Activated T-cell treated with anti-CD3 and anti-CD28 coated beads for 4 hours (primary cell): ENCODE measurements at places on chromosomes 1 and 21.

DNA sequence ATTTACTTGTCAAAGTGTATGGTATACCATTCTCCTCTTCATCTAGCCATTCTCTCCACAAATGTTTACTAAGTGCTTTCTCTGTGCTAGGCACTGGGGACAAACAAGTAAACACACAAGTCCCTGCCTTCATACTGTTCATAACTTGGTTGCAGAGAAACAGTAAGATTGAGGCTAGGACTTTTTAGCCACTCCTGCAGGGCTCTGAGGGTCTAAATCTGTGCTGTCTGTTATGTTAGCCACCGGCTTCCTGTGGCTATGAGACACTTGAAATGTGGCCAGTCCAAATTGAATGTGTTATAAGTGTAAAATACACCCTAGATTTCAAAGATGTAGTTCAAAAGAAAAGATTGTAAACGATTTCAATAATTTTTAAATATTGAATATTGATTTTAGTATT lies 50.2 kb downstream of the AZIN2 start:
- no peak for DNase-seq

DNA sequence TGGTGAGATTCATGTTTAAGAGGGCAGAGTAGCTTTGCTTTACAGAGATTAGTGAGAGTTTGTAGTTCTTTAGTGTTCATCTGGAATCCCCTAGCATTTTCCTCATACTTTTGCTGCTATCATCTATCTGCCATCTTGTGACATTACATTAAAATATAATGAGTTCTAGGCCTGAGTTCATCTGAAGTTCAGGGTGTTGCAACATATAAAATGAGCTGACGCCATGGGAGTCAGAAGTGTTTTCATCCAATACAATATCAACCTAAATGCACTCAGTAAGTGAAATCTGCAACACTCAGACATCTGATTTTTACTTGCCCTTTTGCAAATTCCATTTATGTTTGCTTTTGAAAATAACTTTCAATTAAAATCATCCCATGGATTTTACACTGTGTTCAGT lies 153.8 kb downstream of the NTNG1 start:
- no peak for DNase-seq

DNA sequence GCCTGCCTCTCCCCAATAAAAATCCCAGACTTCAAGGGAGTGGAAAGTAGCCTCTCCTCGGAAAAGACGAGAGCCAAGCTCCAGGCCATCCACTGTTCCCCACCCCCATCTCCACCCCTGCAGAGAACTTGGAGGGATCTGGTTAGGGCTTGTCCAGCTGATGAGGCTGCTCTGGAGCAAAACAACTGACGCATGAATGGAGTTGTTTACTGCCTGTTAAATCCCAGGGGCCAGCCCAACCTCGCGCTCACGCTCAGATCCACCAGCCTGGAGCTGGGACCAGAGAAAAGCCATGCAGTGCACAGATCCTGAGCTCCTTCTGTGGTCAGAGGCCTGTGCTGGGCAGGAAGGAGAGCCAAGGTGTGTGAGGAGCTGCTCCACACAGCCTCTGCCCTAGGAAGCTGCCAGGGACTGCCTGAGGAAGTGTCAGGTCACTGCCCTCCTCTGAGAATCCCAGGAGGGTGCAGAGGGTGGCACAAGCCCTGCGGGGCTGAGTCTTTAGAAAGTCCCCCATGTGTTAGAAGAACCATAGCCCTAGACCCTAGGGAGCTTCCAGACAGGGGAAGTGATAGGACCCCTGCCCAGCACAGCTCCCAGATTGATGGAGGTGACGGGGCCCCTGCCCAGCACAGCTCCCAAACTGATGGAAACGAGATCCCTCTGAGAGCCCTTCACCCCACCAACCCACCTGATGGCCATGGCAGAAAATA lies 109.0 kb upstream of the IPO9 start:
- DNase-seq = no peak

- DNase-seq = no peak
Measured at GRCh38 chr1:198669023-198669698, 30.3 kb downstream of the PTPRC start.

GRCh38 chr1:76465030-76465429 lies 390.5 kb downstream of the ST6GALNAC3 start:
- DNase-seq = no peak

DNA sequence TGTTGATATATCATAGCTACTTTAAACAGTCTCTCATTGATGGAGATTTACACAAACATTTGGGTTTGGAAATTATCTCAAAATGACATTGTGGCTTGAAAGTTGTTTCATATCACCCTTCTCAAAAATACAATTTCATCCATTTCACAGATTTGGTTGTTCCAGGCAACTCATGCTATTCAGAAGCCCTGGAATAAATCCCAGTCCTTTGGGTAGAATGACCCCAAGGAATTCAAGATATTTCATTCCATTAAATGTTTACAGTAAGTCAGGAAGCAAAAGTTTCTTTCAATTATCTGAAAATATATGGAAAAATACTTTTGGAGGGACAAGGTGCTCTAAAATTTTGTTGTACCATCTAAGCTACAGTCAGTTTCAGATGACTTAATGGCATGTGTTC lies 27.1 kb downstream of the MPZL1 start:
- DNase-seq = no peak

DNA sequence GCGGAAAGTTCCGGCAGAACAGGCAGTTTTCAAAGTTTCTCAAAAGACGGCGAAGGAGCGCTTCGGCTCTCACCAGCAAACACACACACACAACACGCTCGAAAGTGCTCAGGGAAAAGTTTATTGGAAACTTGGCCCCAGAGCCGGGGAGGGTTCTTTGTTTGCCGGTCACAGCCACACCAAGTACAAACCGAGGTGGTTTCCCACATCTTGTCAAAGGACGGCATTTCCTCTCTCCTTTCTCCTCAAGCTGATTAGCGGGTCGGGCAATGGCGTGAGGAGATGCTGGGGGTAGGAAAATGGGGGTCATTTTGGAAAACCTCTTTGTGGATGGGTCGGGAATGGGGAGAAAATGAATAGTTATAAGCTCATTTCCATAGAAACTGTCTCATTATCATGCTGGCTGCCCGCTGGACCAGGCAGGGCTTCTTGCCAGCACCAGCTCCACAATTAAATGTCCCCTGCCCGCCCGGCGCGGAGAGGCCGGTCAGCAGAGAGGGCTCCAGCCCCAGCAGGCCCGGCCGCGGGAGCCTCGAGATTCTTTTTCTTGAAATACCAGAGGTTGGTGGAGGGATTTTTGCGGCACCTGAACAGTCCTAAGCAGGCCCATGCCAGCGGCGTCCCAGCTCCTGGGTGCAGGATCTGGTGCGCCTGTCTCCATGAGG lies 92.3 kb downstream of the PRDM16 start:
- DNase-seq = no peak

GRCh38 chr1:160781186-160781766 lies 14.7 kb upstream of the LY9 start:
- no peak for DNase-seq

- no peak for DNase-seq
Measured at GRCh38 chr1:156684227-156684782, 7.1 kb upstream of the NES start.

- DNase-seq = no peak
Measured at GRCh38 chr21:41636636-41637630, 129.0 kb upstream of the TMPRSS2 start.

DNA sequence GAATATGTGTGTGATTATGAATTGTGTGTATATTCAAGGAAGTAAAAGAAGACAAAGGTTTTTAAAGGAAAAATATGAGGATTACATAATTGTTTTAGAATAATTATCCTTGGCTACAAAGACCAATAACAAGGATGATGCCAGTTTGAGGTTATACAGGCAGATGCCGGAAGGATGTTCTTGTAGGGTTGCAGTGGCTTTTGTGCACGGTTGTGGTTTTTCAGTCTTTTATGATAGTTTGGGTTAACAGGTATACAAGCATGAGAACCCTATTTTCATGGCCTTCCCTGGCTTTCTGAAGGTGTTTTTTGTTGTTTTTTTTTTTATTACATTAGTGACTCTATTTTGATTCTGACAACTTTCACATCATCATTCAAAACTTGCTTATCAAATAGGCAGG lies 4.9 kb downstream of the CR2 start:
- no peak for DNase-seq

- DNase-seq = peak; percentile 76
Measured at GRCh38 chr21:25573409-25574206, 33.7 kb downstream of the MRPL39 start.

- DNase-seq = no peak
Measured at GRCh38 chr1:32005522-32005921, 8.1 kb upstream of the KHDRBS1 start.

GRCh38 chr1:18641005-18641941 lies 10.6 kb downstream of the PAX7 start:
- no peak for DNase-seq

DNA sequence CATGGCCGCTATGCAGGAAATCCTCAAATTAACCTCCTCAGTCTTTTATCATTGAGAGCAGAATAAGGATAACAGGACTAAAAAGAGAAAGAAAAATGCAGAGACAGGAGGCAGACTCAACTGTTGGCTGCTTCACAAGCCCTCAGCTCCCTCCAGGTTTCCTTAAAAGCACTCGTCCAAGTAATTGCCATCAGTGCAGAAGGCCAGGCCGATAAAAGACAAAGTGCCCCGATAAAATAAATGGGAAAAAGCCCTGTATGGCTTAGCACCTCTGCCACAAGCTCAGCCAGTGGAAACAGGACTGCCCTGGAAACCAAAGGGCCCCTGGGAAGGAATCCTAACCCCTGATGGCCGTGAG lies 8.1 kb downstream of the S100A6 start:
- no peak for DNase-seq

DNA sequence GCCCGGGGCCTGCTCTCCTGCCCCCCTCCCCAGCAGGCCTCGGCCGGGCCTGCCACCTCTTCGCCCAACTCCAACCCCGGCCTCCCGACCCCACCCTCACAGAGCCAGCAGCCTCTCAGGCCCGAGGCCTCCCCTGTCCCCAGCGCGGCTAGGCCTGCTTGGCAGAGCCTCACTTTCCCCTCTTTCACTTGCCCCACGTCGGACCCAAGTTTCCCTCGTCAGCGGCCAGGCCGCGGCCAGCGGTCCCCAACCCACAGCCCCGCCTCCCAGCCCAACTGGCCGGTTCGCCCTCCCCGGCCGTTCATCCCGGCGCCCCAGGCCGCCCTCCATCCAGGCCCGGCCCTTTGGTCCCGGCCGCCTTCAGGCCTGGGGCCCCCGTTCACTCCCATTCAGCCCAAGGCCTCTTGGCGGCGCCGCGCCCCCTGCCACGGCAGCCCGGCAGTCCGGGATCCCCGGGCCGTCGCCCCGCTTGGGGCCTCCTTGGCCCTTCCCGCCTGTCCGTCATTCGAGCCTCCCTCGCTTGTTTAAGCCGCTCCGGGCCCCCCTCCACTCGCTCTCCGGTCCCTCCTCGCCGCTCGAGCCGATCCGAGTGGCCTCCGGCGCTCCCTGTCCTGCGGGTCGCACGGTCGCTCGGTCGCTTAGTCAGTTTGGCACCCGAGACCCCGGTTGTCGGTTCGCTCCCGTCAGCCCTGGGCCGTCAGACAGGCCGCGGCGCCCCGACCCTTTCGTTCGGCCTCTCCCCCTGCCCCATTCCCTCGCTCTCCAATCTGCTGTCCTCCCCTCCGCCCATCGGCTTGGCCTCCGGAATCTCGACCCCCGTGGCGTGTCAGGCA lies 1.4 kb downstream of the LRRC41 start:
- peak; percentile 21 for DNase-seq

- DNase-seq = no peak
Measured at GRCh38 chr1:59214248-59215208, 82.4 kb upstream of the FGGY start.

DNA sequence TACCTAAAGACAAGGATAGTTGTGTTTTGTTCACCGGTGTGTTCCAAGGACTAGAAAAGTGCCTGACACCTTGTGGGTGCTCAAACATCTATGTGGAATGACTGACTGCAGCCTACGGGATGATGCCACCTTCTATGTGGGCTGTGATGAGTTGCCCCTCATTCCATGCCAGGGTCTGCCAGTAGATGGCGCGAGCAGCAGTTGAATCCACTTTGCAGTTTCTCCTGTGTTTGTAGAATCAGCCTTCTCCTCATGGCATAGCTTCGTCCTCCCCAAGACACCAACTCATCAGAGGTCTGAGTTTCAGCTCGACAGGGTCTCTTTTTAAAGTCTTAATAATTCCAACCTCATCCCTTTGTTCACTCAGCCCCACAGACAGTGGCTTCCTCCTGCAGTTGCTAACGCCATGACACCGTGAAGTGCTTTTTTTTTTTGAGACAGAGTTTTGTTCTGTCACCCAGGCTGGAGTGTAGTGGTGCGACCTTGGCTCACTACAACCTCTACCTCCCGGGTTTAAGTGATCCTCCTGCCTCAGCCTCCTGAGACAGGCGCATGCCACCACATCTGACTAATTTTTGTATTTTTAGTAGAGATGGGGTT lies 133.7 kb downstream of the CAPN8 start:
- peak; percentile 26 for DNase-seq

GRCh38 chr1:87523466-87523865 lies 194.8 kb downstream of the LMO4 start:
- DNase-seq = no peak

DNA sequence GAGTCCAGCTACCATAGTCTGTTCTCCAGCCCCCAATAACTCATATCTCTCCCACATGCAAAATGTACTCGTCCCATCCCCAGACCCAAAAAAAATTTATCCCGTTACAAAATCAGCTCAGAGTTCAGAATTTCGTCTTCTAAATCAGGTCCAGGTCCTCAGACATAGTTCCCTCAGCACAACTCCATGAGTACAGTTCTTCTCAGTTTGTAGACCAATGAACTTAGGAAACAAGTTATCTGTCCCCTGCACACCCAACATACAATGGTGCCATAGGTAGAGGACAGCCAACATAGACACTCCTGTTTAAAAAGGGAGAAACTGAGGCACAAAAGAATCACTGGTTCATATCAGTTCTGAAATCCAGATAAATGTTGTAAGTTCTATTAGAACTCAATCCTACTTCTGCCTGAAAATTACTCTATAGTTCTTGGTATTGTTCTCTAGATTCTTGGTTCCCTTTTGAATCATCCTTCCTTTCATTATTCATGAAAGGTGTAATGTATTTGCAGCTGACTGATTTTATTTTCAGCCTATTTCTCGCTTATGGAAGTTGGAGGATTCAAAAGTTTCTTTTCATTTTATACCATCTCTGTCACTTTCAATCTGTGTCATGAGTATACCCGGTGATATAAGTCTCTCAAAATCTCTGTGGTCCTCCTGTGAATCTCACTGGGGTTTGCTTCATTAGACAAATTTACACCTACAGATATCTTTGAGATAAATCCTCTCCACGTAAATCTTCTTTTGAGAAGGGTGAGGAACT lies 75.8 kb upstream of the TSPAN2 start:
- no peak for DNase-seq

- no peak for DNase-seq
Measured at GRCh38 chr1:12057382-12057781, 5.7 kb upstream of the TNFRSF8 start.

DNA sequence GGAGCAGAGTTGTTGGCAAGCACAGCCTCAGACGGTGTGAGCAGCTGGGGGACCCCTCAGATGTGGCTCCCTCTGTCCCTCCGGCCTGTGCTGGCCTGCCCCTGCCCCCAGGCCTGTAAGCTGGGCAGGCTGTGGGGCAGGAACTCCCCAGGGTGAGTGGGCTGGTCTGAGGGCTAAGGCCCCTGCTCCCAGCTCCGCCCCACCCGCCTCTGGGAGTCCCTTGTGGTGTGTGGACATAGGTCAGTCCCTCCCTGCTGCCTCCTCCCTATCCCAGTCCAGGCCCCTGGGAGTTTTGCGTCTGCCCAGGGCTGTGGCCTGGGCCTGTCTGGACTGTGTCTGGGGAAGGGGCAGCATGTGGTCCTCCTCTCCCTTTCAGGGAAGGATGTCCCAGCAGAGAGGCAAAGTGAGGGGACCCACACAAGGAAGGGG lies 3.6 kb upstream of the VWA1 start:
- DNase-seq = no peak
